ENCODE measurements at places on chromosomes 16 and 17.

DNA sequence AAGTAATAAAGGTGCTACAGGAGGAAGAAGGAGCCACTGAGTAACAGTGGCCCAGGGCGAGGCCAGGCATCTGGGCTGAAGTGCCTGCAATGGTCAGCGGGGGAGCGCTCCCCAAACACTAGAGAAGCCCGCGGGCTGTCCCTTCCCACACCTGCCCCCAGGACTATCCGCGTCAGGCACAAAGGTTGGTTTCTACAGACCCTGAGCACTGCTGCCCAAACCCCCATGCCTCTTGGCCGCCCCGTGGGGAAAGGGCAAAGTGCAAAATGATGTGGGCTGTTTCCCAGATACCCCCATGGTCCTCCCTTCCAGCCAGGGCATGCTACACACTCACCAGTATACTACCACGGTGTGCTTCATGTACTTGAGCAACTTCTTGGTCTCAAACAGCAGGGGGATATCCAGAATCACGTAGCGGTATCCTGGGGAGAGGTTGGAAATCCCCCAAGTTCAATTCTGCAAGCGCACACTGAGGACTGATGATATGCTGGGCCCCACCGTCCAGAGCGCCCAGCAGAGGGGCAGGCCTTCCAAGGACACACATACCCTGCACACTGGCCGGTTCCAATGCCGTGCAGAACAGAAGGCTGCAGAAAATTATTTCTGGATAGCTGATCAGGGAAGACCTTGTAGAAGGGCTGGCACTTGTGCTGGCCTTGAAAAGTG lies 21.5 kb downstream of the DCAKD start:
- peak; percentile 70 for DNase-seq

DNA sequence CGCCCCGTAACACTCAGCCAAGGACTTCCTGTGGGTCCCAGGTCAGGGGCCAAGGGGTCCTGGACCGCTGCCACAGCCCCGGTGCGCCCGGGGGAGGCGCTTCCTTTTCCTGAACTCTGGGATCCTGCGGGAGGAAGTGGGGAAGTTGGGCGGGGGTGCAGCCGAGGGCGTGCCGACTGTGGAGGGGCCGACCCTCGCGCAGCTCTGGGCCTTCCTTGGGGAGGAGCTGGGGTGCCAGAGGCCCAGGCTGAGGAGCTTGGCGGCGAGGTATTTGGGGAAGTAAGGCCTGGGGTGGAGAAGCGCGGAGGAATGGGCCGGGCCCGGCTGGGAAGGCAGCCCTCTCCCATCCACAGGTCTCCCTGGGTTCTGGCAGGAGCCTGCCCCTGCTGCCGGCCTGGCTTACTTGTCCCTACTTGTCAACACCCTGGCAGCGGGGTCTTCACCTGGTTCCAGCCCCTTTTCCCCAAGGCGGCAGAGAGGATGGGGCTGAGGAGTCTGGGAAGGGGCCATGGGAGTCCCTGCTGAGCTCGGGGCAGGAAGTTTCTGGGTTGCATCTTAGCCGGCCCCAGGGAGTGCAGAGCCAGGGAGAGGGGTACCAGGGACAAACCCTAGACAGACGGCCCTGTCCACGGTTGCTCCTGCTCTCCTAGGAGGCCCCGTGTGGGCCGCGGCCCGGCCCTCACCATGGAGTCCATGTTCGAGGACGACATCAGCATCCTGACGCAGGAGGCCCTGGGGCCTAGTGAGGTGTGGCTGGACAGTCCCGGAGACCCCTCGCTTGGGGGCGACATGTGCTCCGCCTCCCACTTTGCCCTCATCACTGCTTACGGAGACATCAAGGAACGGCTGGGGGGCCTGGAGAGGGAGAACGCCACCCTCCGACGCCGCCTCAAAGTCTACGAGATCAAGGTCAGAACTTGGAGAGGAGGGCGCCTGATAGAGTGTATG lies 1.7 kb downstream of the TBKBP1 start:
- DNase-seq: peak; percentile 24

GRCh38 chr16:20660325-20660724 lies 37.2 kb downstream of the ACSM1 start:
- no peak for DNase-seq

GRCh38 chr16:15810411-15810810 lies 46.4 kb downstream of the MYH11 start:
- DNase-seq: no peak

GRCh38 chr16:49670627-49671026 lies 185.3 kb downstream of the ZNF423 start:
- DNase-seq: no peak
